ENCODE measurements at places on chromosomes 7 and 10.

GRCh38 chr10:44908066-44908749 lies 2.9 kb upstream of the TMEM72 start:
- DNase-seq: peak; percentile 83

GRCh38 chr7:14294637-14295036 lies 305.2 kb upstream of the ETV1 start:
- DNase-seq: no peak

- DNase-seq: no peak
Measured at GRCh38 chr10:128500642-128501041, 374.4 kb upstream of the MKI67 start.

- no peak for DNase-seq
Measured at GRCh38 chr10:13717936-13718772, 131.4 kb downstream of the PRPF18 start.

DNA sequence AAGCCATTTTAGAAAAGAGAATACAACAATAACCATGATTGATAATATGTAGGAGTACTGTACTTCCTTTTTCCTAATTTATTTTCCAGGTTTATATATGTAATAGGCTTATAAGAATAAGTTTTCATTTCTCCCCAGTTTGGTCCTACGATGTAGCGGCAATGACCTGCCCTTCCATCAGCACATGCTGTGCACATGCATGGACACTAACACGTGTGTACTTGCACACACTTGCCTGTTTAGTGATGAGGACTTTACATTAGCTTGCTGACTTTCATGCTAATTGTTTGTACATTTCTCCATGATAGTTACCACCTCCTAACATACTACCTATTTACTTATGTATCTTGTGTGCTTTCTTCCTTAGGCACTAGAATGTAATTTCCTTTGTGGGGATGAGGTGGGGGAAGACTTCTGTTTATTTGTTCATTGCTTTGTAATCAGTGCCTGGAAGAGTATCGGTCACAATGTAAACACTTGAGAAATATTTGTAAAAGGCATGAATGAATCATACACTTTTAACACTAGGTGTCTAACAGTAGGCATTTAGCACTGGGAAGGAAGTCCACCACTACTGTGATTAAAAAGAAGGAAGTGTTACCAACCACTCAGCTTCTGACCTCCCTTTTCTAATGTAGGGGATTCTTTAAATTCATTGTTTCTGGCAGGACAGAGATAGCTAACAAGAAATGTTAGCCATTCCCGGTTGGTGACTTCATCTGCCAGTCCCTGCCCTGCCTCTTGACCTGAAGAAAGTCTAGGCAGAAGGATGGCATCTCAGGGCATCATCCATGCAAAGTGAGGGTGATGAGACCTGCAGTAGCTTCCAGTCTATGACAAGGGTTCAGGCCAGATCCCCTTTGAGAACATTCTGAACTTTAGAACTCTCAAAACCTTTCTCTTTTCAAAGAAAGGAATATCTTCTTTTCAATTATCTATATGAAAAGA lies 120.2 kb upstream of the RAB18 start:
- no peak for DNase-seq

GRCh38 chr10:121519411-121519810 lies 78.8 kb downstream of the FGFR2 start:
- DNase-seq: no peak

DNA sequence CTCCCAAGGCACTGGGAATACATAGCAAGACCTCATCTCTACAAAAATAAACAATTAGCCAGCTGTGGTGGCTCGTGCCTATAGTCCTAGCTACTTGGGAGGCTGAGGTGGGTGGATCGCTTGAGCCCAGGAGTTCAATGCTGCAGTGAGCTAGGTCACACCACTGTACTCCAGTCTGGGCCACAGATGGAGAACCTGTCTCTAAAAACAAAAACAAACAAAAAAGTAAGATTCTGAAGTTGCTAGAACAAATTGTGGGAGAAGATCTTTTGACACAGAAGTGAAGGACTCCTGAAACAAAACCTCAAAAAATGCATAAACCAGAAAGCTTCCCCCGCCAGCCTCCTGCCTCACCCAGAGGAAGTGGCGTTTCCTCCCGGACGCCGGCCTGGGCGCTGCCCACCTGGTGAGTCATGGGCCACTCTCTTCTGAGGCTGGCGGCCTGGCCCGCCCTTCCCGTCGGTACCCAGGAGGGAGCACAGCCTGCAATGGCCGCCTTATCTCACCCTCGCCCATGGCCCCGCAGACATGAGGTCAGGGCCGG lies 25.4 kb upstream of the ELN start:
- no peak for DNase-seq

Measured in right renal cortex interstitium (tissue), 3 donors.